ENCODE measurements at places on chromosomes 16 and 17.
A peak's percentile ranks its signal among the peaks of the same experiment; 100 is the strongest.

DNA sequence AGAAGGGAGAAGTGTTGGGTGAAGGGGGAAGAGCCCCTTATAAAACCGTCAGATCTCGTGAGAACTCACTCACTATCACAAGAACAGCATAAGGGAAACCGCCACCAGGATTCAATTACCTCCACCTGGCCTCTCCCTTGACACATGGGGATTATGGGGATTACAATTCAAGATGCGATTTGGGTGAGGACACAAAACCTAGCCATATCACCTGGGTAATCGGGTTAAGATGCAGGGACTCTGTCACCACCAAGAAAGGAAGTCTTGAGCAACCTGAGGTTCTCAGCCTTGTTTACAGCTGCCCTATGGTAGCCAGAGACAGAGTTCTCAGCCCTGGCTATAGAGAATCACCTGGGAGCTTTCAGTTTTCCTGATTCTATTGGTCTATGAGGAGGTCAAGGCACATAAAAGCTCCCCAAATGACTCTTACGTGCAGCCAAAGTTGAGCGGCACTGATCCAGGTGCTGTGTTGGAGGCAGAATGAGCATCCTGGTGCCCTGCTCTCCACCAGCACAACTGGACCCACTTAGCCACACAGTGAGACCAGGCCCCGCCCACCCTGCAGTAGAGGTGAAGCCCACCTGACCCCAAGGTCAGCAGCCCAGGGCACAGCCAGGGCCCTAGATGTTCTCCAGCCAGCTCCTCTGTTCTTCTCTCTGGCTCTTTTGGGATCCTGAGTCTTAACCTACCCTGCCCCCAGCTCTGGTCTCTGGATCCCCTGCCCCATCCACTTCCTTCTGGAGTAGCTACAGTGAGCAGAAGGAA lies 138.5 kb upstream of the CDH5 start:
- no peak for DNase-seq

GRCh38 chr17:51651513-51652298 lies 391.4 kb downstream of the UTP18 start:
- DNase-seq = no peak

DNA sequence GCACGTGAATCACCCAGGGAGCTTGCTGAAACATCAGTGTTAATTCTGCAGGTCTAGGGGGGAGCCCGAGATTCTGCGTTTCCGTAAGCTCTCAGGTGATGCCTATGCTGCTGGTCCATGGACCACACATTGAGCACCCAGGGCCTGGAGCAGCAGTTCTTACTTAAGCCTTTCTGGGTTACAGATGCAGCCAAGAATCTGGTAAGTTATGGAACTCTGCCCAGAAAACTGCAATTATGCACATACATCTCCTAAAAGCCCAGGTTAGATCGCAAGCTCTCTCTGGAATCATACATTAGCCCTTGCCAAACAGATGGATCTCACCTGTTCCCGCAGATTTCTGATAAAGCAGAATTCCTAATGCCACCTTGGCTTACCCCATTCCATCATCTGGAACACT lies 265.9 kb upstream of the SALL1 start:
- no peak for DNase-seq

- no peak for DNase-seq
Measured at GRCh38 chr16:86396901-86397311, 113.4 kb upstream of the FOXF1 start.

- peak; percentile 17 for DNase-seq
Measured at GRCh38 chr17:29115961-29116803, 64.0 kb downstream of the MYO18A start.

GRCh38 chr16:7423434-7424044 lies 90.9 kb downstream of the RBFOX1 start:
- no peak for DNase-seq

GRCh38 chr17:79609049-79609589 lies 1.7 kb downstream of the RBFOX3 start:
- no peak for DNase-seq

- no peak for DNase-seq
Measured at GRCh38 chr17:6427279-6427781, 7.6 kb downstream of the AIPL1 start.

GRCh38 chr16:56409195-56409594 lies 16.1 kb downstream of the AMFR start:
- DNase-seq = no peak

DNA sequence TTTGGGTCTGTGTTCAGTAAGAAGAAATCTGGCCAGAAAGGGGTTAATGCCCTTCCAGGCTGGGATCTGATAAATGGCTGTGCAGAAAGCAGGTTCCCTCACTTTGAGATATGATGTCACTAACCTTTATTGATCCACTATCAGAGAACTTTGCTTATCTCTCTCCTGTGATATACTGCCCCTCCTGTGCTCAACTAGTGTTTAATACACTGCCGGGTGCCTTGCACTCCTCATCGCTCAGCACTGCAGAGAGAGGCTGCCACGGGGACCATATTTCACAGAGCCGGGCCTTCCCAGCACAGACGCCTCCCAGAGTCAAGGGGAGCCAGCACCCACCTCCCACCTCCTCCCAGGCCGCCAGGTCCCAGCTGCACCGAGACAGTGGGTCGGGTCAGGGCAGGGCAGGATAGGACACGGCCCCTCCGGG lies 20.2 kb downstream of the ZFHX3 start:
- no peak for DNase-seq

GRCh38 chr16:79370736-79371135 lies 229.8 kb downstream of the MAF start:
- DNase-seq = no peak

GRCh38 chr17:74491626-74492025 lies 25.2 kb downstream of the CD300A start:
- no peak for DNase-seq

DNA sequence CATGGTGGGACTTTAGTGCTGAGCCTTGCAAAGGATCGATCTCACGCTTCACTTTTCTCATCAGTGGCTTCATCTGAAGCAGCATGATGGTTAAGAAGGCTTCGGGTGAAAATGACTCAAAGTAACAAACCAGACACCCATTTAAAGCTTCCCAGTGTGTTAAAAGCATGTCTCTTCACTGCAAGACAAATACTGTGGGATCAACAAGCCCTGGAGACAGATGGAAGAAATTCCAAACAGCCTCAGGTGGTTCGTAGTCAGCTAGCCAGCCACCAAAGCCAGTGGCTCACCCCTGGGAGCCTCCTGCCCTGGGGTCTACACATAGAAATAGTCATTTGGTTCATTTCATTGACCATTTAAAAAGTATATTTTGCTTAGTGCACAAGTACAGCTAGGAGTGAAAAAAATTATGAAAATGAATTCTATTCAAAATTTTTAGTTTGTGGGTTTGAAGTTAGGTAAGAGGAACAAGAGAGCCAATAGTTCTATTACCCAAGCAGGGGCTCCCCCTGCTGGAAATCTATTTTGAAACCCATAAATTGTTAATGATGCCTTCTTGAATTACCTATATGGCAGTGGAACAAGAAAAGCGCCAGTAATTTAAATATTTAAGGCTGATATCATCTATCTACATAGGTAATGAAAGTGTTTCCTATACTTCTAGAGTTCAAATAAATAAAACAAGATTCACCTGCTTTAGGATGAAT lies 51.6 kb downstream of the PMP22 start:
- DNase-seq = no peak
